ENCODE measurements at places on chromosomes 6 and 20. TPM values are rescaled to one million over a fixed set of nuclear protein-coding genes. Genes with fewer than 3 reads are reported as not detected.
A peak's percentile ranks its signal among the peaks of the same experiment; 100 is the strongest.

SLC22A2 gene
- not detected for polyA plus RNA-seq

SEMG1 gene
- polyA plus RNA-seq = not detected

TP53TG5 gene
- polyA plus RNA-seq = 0.12 TPM

FAM209B gene
- polyA plus RNA-seq = 0.78 TPM

LAMA2 gene
- polyA plus RNA-seq = 4.9 TPM

DNA sequence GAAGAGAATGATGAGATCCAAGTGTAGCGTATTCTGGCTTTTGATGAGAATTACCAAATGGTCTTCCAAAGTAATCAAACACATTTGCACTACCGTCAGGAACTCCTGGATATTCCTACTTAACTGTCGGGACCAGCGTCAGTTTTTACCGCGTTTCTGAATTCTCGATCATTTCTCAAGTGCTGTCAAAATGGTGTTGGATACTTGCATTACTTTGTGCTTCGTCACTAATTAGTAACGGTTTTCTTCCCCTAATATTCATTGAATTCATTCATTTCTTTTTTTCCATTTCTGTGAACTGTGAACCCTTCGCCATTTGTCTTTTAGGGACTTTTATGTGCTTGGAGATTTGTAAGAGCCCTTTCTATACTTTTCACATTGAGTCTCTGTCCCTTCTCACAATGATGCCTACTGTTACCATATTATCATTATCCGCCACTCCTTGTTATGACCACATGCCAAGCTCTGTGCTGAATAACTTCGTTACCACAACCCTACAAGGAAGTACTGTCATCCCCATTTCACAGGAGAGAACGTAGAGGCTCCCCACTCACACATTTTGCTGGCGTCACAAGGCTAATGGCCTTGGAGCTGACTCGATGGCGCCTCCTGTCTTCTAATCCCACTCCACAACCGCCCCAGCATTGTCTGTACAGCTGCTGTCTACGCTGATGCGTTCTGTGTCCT, 74.2 kb upstream of the QKI start:
- no peak for DNase-seq

DNA sequence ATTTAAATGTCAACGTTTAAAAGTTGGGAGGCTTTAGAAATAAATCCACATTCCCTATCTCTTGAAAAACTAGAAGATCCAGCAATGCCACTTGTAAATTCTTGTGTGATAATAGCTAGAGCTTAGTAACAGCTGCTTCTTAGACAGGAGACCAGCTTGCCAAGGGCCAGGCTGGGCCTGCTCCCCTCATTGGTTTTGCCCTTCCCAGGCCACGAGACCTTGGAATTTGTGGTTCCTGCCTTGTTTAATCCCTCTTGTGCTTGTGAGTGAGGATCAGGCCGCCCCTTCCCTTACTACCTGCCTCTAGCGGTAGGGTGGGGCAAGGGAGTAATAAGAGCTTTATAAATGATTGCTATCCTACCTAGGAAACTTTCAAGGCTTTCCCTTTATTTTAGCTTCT, 363.5 kb downstream of the SYNE1 start:
- DNase-seq = peak; percentile 23

- DNase-seq = no peak
Measured at GRCh38 chr6:121237859-121238258, 96.4 kb downstream of the TBC1D32 start.

DNA sequence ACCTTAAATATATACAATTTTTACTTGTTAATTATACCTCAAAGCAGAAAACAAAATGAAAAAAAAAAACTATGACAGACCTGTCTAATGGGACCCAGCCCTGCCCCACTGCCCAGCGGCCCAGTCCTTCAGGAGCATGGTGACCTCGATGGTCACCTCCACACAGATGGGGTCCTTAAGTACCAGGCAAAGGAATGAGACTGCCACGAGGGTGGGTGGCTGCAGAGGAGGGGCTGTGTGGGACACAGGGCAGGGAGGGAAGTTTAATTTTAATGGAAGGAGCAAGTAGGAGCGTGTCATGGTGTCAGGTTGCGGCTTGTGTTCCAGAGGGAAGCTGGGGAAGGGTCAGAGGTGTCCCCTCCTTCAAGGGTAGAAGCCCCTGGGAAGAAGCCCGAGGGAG, 28.6 kb downstream of the GABRR2 start:
- DNase-seq = no peak

GRCh38 chr6:66993272-66993671, 1286.2 kb upstream of the EYS start:
- DNase-seq = no peak

- DNase-seq = no peak
Measured at GRCh38 chr20:9367328-9367727, 147.1 kb upstream of the LAMP5 start.

- DNase-seq = no peak
Measured at GRCh38 chr20:24981790-24982189, 10.8 kb downstream of the APMAP start.

GRCh38 chr20:1286267-1287024, 20.4 kb downstream of the SNPH start:
- DNase-seq = no peak

DNA sequence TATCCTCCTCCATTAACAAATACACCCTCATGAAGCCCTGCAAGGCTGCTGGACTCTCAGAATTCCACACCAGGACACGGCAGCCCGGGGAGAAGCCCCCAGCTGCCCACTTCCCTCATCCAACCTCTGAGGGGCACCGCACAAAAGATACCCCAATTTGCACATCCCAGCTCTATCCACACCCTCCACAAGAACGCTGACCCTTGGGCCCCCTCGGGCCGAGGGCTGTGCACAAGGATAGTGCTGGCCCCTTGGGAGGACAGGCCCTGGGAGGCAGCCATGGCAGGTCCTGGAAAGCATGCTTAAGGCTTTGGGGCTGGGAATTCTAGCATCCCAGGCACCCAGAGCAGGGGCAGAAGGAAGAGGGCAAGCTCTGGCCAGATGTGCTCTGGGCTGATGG, 112.8 kb upstream of the PRND start:
- DNase-seq = no peak

Measured in stomach (tissue), 19 donors.